ENCODE measurements at places on chromosomes 1 and 21. TPM values are rescaled to one million over a fixed set of nuclear protein-coding genes. Genes with fewer than 3 reads are reported as not detected.

The RIPPLY3 gene
- total RNA-seq: not detected

The HP1BP3 gene
- total RNA-seq: 118 TPM

GRCh38 chr1:10610901-10611600 is 136.3 kb downstream of the PEX14 start:
- no peak overlapping the region for H3K27ac ChIP-seq
- H3K4me1 ChIP-seq: peaks cover 26% of the 10 kb centered on the region
- H3K4me3 ChIP-seq: no peak overlapping the region
- no peaks in the 10 kb centered on the region for H3K27me3 ChIP-seq

DNA sequence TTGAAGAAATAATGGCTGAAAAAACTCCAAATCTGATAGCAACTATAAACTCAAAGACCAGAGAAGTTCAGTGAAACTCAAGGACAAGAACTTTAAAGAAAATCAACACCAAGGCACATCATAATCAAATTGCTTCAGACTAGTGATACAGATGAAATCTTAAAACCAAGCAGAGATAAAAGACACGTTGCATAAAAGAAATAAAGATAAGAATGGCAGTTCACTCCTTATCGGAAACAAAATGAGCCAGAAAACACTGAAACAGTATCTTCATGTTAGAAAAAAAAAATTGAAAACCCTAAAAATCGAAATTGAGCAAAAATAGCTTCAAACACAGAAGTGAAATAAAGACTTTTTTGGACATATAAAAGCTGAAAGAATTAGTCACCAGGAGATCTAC is 4.6 kb upstream of the RAB4A start:
- no peaks in the 10 kb centered on the region for H3K27me3 ChIP-seq
- H3K4me3 ChIP-seq: no peak overlapping the region
- H3K36me3 ChIP-seq: no peaks in the 10 kb centered on the region
- no peak for DNase-seq
- H3K27ac ChIP-seq: no peak overlapping the region

- DNase-seq: no peak
- H3K27me3 ChIP-seq: peaks cover 91% of the 10 kb centered on the region
- no peaks in the 10 kb centered on the region for H3K36me3 ChIP-seq
- H3K4me1 ChIP-seq: no peaks in the 10 kb centered on the region
- no peak overlapping the region for H3K27ac ChIP-seq
Measured at GRCh38 chr1:26404641-26405040, 6.0 kb upstream of the LIN28A start.

- H3K4me1 ChIP-seq: peaks cover 10% of the 10 kb centered on the region
- H3K27me3 ChIP-seq: peaks cover 46% of the 10 kb centered on the region
- no peaks in the 10 kb centered on the region for H3K36me3 ChIP-seq
- no peak overlapping the region for H3K27ac ChIP-seq
- H3K4me3 ChIP-seq: no peak overlapping the region
- no peak for DNase-seq
Measured at GRCh38 chr1:111404588-111404987, 22.9 kb downstream of the OVGP1 start.

DNA sequence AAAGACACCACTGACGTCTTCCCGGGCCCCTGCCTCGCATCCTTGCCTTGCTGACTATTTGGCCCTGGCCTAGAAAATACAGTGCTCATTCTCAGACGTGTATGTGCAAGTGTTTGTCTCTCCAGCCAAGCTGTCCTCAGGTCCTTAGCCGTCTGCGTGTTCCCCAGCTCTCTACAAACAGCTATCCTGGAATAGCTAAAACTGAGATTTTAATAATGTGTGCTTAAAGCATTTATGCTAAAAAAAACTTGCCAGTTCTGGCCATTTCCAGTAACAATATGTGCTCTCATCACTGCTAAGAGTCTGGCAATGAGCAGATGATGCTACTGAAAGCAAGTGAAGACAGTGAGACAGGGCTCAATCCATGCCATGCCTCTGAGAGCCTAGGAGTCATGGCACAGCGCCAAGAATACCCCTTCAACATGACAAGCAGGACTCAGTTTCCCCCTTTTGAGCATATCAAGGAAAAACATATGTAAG is 55.7 kb downstream of the IRF2BP2 start:
- DNase-seq: no peak
- H3K27me3 ChIP-seq: no peaks in the 10 kb centered on the region
- no peak overlapping the region for H3K4me3 ChIP-seq
- H3K4me1 ChIP-seq: peaks cover 33% of the 10 kb centered on the region

- H3K27ac ChIP-seq: no peak overlapping the region
- no peaks in the 10 kb centered on the region for H3K27me3 ChIP-seq
- H3K36me3 ChIP-seq: peaks cover 29% of the 10 kb centered on the region
- no peak overlapping the region for H3K4me3 ChIP-seq
Measured at GRCh38 chr1:56696663-56697062, 51.5 kb downstream of the PRKAA2 start.

DNA sequence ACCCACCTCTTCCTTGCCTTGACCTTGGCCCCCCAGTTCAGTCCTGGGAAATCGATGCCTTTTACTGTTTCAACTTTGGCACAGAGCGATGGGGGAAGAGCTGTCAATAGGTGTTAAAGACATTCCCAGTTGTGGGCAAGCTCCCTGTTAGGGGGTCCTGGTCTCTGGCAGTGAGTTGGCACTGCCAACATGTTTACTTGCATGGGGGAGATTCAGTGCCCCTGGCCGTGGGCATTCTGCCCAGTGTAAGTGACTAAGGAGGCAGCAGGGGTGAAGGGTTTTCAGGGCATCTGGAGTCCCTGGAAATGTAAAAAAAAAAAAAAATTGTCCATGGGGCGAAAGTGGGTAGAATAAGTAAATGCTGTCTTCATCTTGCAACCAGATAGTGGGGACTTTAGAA is 407.0 kb downstream of the PTPRU start:
- no peaks in the 10 kb centered on the region for H3K36me3 ChIP-seq
- H3K27ac ChIP-seq: no peak overlapping the region
- no peak overlapping the region for H3K4me3 ChIP-seq

- no peaks in the 10 kb centered on the region for H3K36me3 ChIP-seq
- H3K4me1 ChIP-seq: no peaks in the 10 kb centered on the region
- no peak overlapping the region for H3K27ac ChIP-seq
- no peak for DNase-seq
Measured at GRCh38 chr1:34648501-34648900, 106.3 kb upstream of the GJB5 start.

DNA sequence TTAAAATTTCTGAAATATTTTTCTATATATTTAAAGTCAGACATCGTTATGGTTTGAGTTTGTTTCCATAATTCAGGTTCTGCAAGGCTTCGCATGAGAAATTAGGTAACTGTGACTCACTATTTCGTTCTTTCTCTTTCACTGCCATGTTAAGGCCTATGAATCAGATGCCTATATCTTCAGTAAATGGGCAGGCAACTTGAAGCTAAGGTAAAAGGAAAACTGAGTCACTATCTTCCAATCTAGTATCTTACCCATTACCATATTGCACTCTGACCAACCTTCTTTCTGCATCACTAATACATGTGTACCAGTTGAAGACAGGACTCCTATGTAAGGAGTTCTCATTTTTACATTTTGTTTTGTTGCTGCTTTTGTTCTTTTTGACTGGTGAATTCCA is 37.8 kb downstream of the PYHIN1 start:
- H3K27me3 ChIP-seq: no peaks in the 10 kb centered on the region
- H3K27ac ChIP-seq: no peak overlapping the region
- no peak for DNase-seq
- H3K36me3 ChIP-seq: no peaks in the 10 kb centered on the region
- no peak overlapping the region for H3K4me3 ChIP-seq

All from left ventricle myocardium inferior (tissue), 1 donor.